ENCODE measurements at places on chromosomes 2 and 18.

DNA sequence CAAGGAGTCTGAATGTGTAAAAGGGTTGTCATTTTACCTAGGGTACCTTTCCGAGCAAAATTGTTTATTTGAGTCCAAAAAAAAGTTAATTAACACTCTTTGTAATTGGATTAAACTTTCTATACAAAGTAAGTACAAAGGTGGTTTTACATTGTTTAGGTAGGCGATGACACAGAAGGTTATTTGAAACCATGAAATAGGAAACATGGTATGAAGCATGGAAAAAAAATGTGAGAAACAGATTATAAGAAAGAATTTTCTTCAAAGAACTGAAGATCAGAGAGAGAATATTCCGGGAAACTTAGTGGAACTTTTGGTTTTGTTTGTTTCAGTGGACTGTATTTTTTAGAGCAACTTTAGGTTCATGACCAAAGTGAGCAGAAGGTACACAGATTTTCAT lies 32.7 kb downstream of the CARF start:
- DNase-seq: no peak

DNA sequence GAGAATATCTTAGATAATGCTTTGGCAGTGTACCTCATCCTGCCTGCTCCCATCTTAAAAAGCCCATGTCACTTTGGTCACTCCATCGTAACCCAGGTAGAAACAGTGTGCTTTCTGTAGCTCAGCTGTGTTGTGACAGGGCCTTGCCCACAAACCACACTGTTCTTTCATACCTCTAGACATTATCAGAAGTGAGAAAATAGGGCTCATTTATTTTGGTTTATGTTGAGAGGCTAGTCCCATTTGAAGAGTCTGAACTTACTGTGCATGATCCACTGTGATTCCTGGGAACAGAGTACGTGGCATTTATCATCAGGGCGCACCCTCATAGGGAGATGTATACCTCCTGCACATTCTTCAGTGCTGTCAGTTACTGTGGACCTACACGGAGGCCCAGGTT lies 69.7 kb downstream of the FEZ2 start:
- no peak for DNase-seq

- DNase-seq: no peak
These were observed 92.4 kb downstream of the PLB1 start for GRCh38 chr2:28588292-28588670.

DNA sequence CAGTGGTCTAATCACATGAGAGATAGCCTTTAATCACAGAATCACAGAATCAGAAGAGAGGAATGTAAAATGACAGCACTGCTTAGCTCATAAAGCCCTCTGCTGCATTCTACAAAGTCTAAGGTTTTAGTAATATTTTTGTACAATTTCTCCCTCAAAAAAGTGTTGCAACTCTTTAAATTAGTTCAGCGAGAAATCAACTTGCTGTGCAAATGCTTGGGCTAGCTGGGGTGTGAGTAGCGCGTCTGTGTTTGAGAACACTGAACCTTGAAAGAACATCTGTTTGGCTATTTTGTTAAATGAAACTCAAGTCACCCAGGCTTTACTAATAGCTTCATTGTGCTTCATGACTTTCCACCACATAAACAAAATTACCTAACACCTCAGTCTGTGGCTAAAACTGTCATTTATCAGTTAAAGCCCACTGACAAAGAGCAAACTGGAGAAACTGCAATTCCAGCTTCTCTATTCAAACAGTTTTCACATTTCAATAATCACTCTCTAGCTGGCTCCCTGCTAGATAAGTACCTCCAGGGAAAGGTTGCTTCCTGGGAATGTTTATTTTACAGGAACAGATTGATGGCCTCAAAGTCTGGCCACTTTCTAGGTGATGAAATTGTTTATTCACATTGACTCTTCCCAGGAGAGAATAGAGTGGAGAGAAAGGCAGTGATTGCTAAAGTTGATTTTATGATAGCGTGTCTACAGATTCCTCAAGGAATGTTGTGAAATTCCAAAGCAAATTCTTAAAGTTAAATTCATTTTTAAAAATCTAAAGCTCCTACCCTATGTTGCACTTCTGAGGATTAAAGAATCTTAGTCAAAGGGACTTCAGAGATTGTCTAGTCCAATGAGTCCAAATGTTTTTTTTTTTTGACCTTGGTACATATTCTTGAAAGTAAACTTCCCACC lies 36.0 kb upstream of the STAT1 start:
- DNase-seq: no peak

DNA sequence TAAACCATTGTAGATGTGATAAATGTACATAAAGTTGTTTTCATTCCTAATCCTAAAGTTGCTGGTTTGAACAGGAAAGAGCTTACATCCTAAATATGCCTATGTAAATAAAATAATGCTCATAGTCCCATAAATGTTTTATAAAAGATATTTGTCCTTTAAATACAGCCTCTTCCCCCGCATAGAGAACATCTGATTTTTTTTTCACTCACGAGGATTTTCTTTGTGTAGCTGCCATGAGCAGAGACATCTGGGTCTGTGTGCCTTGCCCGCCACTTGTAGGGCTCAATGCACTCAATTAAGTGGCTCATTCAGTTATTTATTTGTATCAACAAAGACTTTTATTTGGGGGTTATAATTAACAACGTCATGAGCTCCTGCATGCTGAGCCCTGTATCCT lies 72.8 kb downstream of the SOWAHC start:
- no peak for DNase-seq

DNA sequence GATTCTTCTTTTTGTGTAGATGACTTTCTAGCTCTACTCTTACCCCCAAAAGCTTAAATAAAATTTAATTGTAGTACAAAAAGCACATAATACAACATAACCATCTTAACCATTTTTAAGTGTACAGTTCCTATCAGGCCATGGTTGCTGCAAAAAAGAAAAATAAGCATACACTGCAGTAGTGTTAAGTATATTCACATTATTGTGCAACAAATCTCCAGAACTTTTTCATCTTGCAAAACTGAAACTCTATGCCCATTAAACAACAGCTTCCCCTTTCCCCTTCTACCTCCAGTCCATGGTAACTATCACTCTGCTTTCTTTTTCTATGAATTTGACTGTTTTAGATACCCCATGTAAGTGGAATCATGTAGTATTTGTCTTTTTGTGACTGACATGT lies 18.1 kb downstream of the PPM1B start:
- no peak for DNase-seq

GRCh38 chr2:73205611-73206010 lies 3.2 kb downstream of the NOTO start:
- DNase-seq: no peak

GRCh38 chr2:72561621-72562318 lies 264.1 kb downstream of the EXOC6B start:
- DNase-seq: no peak

- DNase-seq: no peak
These were observed 304.0 kb downstream of the ARHGAP15 start for GRCh38 chr2:143433251-143433650.

DNA sequence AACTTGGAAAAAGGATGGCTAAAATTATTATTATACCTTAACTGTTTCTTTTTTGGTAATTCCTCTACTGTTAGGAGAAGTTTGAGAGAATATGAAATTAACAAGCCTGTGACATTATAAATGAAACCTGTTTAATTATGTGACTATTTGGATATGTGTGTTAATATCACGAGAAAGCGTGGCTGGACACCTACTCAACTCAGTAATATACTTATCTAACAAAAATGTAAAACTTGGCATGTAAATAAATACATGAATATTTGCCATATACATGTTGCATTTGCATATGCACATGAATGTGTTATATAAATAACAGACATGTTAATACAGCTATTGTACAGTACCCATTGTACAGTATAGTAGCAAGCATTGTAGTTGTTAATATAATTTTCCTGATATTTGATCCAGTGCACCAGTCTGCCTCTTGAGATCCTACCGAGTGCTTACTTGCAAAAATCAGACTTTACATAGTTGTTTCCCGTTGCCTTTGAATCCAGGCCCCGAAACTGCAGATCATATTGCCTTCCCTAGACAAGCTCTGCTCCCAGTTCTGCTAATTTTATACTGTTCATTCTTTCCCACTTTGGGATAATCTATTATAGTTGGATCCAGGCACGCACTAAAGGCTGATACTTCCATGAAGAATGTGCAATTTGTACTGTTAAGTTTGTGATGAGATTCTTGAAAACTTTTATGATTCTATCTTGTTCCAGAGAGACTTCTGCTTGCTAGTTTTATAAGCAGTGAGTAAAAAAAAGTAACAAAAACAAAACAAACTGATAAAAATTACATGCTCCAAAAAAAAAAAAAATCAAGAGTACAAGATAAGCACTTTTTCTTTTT lies 395.6 kb downstream of the ARHGAP15 start:
- DNase-seq: no peak

- no peak for DNase-seq
These were observed 689.3 kb downstream of the NR4A2 start for GRCh38 chr2:155643056-155643775.

DNA sequence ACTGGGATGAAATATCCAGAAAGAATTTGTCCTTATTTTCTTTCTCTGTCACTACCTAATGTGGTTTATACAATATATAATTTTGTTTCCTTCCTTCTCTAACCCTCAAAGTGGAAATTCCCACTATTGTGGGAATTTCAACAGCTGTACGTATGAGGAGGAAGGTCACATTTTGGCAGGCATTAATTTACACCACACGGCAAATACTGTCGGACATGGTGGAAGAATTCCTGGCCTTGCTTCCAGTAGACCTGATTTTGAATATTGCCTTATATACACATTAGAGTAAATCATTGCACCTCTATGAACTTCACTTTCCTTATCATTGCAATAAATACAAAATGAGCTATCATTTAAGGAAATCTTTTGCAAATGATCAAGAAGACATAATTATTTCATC lies 358.1 kb upstream of the ETAA1 start:
- no peak for DNase-seq

- DNase-seq: no peak
These were observed 292.3 kb downstream of the ALPK2 start for GRCh38 chr18:58336605-58337004.

- DNase-seq: no peak
These were observed 136.1 kb downstream of the DCDC2C start for GRCh38 chr2:3839476-3839875.

- DNase-seq: peak; percentile 54
These were observed 40.0 kb downstream of the ICA1L start for GRCh38 chr2:202831242-202832220.

GRCh38 chr2:84302513-84303412 lies 156.3 kb downstream of the SUCLG1 start:
- DNase-seq: no peak

DNA sequence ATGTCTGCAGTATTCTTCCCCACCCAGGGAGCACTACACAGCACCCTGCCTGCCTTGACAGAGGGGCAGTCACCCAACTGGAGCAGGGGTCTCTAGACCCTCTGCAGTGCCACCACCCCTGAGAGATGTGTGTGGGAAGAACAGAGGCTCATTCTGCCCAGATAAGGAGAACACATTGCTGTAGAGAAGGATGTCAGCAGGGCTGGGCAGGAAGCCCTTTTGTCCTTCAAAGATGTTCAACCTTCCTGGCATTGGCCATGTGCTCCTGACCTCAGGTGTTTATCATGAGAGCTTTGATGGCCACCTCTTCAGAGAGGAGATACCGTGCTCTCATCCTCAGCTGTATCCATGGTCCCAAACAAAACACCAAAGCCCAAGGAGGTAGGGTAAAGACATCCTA lies 4.6 kb upstream of the TEX51 start:
- DNase-seq: peak; percentile 33

DNA sequence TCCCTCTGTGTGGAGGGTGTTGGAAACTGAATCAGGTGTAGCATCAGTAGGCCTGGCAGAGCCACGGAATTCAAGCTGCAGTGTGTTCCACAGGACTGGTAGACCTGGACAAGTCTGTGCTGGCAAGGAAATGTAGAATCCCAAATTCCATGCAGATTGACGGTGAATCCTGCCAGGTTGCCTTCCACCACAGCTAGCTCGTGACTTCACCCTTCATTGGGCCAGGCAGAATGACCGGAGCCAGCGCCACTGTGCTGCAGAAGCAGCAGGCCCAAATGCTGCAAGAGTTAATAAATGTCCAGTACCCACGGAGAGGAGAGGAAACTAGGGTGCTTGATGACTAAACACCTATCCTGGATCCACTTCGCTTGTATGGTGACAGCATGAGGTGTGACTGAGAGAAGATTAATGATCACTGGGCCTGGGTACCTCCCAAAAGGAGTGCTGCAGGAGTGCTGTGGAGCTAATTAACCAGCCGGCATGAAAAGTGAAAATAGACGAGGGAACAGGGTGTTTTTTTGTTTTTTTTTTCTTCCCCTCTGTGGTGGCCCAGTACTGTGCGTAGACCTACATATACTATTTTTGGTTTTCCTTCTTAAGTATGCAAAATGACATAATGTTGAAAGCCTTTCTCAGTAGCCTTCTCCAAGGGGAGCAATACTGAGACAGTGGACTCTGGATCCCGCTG lies 122.2 kb downstream of the TANC1 start:
- DNase-seq: no peak

- DNase-seq: no peak
These were observed 256.8 kb downstream of the ZNF385B start for GRCh38 chr2:179604598-179604997.

DNA sequence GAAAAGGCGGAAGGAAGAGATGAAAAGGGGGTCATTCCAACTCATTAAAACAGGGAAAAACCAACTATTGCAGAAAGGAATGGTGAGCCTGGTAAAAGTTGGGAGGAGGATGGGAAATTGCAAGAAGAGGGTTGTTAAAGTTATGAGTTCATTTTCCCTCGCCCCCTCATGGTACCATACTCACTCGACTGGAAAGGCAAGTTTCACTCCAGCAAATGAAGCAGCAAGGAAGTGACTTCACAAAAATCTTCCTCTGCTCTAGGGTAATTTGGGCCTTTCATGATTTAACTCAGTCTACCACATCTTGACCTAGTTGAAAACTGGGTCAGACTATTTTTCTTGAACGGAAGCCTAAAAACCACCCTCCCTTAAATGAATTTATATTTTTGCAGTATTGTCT lies 22.8 kb upstream of the DAW1 start:
- DNase-seq: no peak

DNA sequence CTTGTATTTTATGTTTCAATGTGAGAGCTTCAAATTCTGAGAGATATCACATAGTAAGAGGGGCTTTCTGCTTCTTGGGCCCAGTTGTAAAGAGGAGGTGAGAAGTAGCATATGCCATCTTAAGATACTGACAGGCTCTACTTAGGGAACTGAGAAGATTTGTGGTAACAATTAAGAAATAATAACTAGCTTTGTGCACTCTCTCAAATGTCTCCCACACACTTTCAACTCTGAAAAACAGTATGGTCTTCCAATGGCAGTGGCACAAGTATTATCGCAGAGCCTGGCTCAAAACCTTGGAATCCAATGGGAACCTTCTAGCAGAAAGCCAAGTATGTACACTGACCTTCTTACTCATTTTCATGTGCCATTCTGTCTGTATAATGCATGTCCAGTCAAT lies 80.3 kb upstream of the FAM237A start:
- no peak for DNase-seq

DNA sequence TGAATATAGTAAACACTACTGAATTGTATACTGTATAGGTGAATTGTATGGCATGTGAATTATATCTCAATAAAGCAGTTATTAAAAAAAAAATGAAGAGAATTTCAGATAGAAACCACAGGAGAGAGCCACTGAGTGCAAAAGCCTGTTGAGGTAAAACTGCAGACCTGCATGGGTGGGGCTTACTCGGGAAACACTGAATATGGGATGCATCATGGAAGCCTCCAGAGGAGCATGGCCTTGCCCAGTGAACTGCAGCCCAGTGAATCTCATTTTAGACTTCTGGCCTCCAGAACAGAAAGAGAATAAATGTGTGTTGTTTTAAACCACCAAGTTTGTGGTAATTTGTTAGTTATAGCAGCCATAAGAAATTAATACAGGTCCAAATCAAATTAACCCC lies 15.7 kb downstream of the GPATCH11 start:
- no peak for DNase-seq

- no peak for DNase-seq
These were observed 38.6 kb upstream of the SH3BP4 start for GRCh38 chr2:234913208-234913626.
